ENCODE measurements at places on chromosomes 2 and 18.

DNA sequence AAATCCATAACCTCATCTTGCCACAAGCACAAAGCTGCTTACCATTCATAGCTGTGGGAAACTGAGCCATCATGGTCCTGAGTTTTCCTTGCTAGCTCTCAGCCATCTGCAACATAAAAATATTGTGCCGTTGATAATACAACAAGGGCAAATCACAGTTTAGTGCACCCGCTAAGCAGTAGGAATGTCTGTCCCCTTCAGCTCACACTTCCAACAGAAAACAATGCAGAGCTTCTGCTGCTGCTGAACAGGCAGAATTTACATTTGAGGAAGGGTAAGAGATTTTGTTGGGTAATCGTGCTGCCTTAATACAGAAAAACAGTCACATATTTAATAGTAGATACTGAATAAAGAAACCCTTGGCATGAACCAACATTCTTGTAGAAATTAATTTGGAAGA lies 32.3 kb downstream of the ITSN2 start:
- DNase-seq = no peak

GRCh38 chr2:196696423-196697079 lies 57.0 kb downstream of the CCDC150 start:
- no peak for DNase-seq

DNA sequence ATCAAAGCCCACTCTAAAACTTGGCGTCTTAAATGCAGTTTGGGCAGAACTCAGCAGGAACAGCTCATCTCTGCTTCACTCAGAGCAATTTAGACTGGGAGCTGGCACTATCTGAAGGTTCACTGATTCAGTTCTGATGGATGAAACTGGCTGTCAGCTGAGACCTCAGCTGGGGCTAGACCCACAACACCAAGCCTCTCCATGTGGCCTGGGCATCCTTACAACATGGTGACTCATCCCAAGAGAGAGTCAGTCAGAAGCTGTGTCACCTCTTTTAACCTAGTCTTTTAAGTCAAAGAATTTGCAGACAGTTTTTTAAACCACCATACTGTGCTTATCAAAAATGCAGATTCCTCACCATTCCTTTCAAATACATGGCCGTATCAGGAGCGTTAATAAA lies 62.6 kb upstream of the ZNF397 start:
- no peak for DNase-seq

- DNase-seq = no peak
Observed at GRCh38 chr2:8799004-8799403, 38.4 kb downstream of the KIDINS220 start.

DNA sequence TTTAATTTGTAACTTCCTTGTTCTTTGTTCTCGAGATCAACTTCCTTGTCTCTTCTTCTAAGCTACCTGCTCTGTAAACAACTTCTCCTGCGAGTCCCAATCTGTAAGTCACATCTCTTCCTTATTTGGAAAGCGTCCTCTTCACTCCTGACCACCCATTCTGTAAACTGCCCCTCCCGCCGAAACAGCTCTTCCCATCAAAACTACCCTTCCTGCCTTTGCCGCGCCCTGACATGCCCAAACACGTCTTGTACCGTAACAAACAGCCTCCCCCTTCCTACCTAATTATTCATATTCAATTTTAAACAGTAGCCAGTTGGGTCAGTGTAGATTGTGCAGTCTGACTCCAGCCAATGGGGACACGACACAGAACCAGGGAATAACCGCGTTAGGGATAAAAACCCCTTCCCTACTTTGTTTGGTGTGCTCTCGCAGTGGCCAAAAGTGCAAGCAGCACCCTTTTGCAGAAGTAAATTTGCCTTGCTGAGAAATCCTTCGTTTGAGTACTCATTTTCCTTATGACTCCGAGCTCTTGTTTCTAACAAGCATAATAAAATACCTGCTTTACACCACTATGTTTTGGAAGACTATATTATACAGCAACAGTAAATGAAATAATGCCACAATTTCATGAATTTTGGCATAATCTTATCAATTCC lies 39.8 kb downstream of the PIAS2 start:
- DNase-seq = no peak

DNA sequence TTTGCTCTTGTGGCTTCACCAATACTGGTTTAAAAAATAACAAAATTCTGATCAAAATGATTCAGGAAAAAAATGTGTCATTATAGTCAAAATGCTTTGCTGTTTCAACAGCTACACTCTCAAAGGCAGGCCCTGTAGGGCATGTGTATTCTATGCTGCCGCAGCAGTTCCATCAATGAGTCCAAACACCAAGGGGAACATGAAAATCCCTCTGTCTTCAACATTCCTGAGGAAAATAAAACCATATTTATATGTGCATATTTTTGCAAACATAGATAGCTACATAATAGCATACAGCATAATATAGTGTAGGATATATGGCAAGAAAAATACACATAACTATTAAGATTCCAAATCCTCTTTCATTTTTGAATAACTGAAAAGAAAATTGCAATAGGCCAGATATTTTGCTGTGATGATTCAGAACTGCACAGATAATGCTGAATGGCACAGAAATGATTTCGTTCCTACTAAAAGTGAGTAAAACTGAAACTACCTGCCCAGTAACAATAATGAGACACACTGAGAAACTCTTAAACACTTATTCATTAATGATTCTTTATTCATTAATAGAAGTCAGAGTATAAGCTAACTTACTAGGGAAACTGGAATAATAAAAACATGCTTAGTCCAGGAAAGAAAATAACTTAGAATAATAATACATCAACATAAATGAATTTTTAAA lies 343.8 kb downstream of the SUCLG1 start:
- DNase-seq = no peak

- no peak for DNase-seq
Observed at GRCh38 chr2:138949517-138949916, 169.3 kb upstream of the NXPH2 start.

DNA sequence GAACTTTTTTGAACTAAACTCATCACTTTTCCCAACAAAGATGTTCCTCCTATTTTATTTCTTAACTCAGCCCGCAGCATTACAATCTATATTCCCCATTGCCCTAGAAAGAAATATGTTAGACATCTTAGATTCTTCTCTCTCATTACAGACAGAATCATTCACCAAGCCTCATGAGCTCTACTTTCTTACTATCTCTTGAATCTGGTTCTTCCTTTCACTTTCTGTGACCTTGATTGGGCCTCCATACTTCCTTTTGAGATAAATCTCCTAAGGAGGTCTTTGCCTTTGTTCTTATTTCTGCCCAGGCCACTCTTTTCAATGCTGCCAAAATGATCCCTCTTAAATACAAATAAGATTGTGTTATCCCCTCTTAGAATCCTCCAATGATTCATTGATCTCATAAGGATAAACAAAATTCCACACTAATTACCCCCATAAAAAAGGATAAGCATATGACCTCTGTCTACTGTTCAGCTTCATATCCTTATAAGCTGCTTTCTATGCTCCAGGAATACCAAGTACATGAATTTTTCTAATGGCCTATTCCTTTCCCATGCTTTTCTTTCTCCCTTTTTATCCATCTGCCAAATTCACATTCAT lies 400.0 kb downstream of the ARHGAP15 start:
- no peak for DNase-seq
